ENCODE measurements at places on chromosomes 4 and X. TPM values are rescaled to one million over a fixed set of nuclear protein-coding genes. Genes with fewer than 3 reads are reported as not detected.

UGT2B15 gene
- total RNA-seq = not detected

RHOXF2 gene
- total RNA-seq = not detected

VSIG4 gene
- not detected for total RNA-seq

ATP2B3 gene
- total RNA-seq = 0.08 TPM

PRRG3 gene
- not detected for total RNA-seq
